ENCODE measurements at places on chromosomes 16 and 17.

DNA sequence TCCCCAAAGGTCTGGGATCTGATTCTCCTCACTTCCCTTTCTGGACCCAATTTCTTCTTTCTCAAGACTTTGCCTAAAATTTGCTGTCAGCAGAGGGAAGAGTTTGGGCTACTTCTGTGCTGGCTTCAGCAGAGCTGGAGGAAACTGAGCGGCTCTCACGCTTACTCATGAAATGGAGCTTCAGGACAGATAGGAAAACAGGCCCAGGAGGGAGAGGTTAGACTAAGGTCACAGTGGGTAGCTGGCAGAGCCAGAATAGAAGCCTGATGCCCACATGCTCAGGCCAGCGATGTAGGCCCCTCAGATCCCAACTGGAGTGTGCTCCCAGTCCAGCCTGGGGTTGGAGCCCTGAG, 593 bp downstream of the SLC38A7 start:
- DNase-seq = peak; percentile 32

GRCh38 chr17:8223356-8224126, 13.2 kb upstream of the AURKB start:
- DNase-seq = peak; percentile 3

GRCh38 chr16:27441998-27442397, 40.0 kb downstream of the IL21R start:
- no peak for DNase-seq

DNA sequence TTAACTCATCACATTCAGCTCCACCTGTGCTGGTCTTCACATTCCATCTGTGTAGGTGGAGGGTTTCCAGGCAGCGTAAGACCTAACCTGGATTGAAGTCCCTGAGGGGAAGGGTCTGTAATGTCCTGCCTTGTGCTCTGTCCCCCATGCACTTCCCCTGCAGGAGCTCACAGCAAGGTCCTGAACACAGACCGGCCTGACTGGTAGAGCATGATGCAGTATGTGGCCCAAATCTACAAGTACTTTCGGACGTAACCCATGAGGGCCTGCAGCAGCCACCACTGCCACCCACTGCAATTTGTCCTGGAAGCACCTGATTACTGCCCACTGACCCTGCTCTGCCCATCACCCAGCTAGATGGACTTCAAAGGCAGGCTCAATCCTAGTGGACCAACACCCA, 36.6 kb upstream of the ADORA2B start:
- no peak for DNase-seq

DNA sequence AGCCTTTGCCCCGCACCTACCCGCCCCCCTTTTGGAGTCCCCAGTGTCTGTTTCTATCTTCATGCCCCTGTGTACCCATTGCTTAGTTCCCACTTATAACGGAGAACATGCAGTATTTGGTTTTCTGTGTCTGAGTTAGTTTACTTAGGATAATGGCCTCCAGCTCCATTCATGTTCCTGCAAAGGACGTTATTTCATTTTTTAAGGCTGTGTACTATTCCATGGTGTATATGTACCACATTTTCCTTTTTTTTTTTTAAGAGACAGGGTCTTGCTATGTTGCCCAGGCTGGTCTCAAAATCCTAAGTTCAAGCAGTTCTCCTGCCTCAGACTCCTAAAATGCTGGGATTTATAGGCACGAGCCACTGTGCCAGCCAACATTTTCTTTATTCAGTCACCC, 4.1 kb upstream of the TGFB1I1 start:
- no peak for DNase-seq

Data from AG08395 (cell line).